ENCODE measurements at places on chromosomes 2 and 18.

DNA sequence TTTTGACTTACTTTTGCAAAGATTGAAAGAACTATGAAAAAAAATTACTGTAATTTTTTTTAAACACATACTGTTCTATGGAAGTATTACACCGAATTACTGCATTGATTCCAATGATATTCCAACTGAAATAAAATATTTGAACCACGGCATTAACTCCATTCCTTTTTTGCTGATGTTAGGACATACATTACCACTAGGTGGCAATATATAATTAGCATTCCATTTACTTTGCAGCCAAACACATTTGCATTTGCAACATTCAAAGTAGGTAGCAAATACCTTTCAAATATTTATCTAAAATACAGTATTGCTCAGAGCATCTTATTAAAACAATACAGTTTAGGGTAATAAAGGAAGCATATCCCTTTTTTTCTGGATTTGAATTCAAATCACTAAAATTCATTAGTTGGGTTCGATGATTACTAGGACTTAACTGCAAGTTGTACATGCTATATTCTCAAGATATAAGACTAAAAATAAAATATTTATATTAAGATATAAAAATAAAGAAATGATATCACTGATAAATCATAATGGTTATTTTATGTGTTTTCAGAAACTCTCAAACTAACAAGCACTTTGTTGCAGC lies 31.3 kb downstream of the LANCL1 start:
- no peak for DNase-seq

- DNase-seq = peak; percentile 17
These were observed 18.6 kb downstream of the NRXN1 start for GRCh38 chr2:51013079-51013932.

GRCh38 chr2:118696786-118697465 lies 150.5 kb downstream of the EN1 start:
- DNase-seq = no peak

GRCh38 chr2:5660591-5660990 lies 31.6 kb upstream of the SOX11 start:
- no peak for DNase-seq

DNA sequence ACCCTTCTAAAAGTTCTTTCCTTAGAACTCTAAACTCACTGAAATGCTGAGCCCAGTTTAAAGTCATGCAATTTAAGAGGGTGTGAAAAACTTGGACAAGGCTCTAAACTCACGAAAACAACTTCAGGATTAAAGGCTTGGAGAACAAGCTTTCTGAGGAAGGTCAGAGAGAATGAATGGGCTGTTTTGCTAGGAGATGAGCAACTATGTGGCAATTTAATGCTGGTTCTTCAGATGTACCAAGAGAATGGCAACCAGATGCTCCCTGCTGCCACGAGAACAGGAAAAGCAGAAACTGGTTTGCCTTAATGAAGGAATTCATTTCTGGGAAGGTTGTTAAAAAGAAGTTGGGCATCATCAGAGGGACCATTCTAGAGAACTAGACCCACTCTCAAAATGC lies 77.8 kb upstream of the PMAIP1 start:
- DNase-seq = no peak

GRCh38 chr2:180927030-180927686 lies 53.2 kb upstream of the UBE2E3 start:
- DNase-seq = no peak

DNA sequence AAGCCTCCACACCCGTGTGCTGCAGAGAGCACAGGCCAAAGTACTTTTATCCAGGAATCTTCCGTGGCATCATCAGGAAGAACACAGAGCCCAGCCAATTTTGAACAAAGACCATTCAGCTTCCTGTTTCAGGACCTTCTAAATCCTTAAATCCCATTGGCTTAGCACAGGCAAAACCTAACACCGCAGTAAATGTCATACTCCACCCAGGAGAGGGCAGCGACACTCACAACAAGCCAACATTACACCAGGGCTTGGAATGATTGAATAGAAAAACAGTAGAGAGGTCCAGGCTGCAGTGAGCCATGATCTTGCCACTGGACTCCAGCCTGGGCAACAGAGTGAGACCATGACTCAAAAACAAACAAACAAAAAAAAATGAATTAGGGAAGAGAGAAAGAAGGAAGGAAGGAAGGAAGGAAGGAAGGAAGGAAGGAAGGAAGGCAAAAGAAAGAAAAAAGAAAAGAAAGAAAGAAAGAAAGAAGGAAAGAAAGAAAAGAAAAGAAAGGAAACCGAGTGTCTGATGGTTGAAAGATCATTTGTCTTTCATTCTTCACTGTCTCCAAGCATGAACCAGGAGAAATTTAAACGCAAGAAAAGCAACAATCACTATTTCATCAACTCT lies 144.6 kb upstream of the SATB2 start:
- no peak for DNase-seq

Data from gastrocnemius medialis (tissue), 4 donors.